ENCODE measurements at places on chromosomes 3 and 15. TPM values are rescaled to one million over a fixed set of nuclear protein-coding genes. Genes with fewer than 3 reads are reported as not detected.
A peak's percentile ranks its signal among the peaks of the same experiment; 100 is the strongest.

GRCh38 chr15:67146234-67146633, 80.8 kb downstream of the SMAD3 start:
- no peak for DNase-seq

DNA sequence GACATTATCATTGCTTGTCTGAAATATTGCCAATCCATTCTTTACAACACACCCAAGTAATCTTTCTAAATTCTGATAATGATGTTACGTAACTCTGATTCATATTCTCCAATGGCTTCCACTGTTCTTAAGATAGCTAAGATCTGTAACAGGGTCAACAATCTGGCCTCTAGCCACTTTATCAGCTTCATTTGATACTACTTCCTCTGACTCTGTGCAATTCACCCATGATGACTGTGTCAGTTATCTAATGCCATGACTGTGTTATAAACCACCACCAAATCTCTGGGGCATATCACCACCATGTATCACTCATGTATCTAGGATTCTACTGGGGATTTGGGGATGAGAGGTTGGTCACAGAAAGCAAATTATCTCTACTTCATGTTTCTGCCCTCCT, 44.0 kb downstream of the CD200 start:
- DNase-seq: peak; percentile 35

GRCh38 chr3:71978150-71978721, 193.3 kb upstream of the PROK2 start:
- DNase-seq: no peak

ACTRT3 gene
- not detected for polyA plus RNA-seq

TEX55 gene
- not detected for polyA plus RNA-seq

DNA sequence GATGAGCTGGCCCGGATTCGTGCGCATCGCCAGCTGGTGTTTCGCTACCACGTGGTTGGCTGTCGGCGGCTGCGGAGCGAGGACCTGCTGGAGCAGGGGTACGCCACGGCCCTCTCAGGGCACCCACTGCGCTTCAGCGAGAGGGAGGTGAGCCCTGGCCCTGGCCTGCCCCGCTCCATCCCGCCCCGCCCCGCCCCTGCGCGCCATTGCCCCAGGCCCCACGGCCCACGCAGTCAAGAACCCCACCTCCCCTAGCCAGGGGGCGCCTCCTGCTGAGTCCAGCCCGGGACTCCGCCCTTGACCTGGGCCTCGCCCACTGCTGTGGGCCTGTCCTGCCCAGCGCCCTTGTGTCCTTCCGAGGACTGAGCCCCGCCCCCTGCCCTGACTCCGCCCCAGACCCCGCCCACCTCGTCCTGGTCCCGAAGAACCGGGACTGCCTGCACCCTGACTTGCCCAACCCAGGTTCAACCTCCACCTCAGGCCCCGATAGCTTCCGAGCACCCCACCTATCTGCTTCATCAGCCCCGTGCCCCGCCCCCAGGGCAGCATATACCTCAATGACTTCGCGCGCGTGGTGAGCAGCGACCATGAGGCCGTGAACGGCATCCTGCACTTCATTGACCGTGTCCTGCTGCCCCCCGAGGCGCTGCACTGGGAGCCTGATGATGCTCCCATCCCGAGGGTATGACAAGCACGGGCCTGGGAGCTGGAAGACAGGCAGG, 14.8 kb downstream of the NT5DC2 start:
- DNase-seq: no peak

DNA sequence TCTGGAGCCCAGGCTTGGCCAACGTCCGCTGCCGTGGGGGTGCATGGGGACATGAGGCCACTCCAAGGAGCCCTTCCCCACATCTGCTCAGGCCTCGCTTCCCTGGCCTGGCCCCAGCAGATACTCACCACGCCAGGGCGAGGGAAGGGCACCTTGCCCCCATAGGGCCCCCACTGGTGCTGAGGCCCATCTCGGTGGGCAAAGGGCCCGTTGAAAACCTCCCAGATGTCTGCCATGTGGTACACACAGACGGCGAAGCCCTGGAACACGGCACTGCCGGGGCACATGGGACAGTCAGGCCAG, 4.7 kb downstream of the SEMA3G start:
- no peak for DNase-seq

GRCh38 chr3:13161021-13161759, 88.0 kb upstream of the IQSEC1 start:
- DNase-seq: no peak

DNA sequence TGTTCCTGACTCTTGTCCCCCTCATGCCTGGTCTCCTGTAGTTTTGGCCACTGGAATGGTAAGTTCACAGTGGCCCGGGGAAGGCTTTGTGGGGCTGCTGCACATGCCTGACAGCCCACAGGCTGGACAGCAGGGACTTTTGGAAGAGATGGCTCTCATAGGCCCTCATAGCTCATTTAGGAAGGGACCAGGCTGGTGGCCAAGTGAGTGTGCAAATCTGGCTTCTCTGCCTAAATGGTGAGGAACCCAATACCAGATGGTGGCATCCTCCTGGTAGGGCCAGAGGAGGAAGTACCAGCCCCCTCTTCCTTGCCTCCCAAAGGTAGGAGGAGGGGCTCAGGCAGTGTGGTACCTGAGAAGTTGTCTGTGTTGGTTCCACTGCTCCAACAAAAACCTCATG, 25.6 kb downstream of the ALPK3 start:
- DNase-seq: no peak

DNA sequence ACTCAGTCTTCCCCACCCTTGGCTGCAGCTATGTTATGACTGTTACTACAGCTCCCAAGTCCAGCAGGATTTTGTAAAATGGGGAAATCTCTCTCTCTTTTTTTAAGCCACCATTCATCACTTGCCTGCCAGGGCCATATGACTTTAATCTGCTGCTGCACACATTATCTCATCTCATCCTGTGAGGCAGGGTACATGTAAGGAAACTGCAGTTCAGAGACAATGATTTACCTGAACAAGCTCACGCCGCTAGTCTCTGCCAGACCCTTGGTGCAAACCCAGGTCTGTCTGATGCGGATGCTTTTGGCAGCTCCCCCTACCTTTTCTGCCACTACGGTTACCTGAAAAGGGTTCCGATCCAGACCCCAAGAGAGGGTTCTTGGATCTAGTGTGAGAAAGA, 78.3 kb downstream of the CHRNA7 start:
- no peak for DNase-seq

- no peak for DNase-seq
These were observed 38.4 kb downstream of the RFX7 start for GRCh38 chr15:56205061-56205876.

GRCh38 chr3:55471522-55472280, 15.4 kb downstream of the WNT5A start:
- DNase-seq: no peak

CAMKV gene
- polyA plus RNA-seq: 0.10 TPM

SLC28A1 gene
- not detected for polyA plus RNA-seq

- DNase-seq: no peak
These were observed 832 bp upstream of the CACNA1D start for GRCh38 chr3:53493595-53493962.

- no peak for DNase-seq
These were observed 179.3 kb upstream of the CHRM5 start for GRCh38 chr15:33788906-33789540.

DNA sequence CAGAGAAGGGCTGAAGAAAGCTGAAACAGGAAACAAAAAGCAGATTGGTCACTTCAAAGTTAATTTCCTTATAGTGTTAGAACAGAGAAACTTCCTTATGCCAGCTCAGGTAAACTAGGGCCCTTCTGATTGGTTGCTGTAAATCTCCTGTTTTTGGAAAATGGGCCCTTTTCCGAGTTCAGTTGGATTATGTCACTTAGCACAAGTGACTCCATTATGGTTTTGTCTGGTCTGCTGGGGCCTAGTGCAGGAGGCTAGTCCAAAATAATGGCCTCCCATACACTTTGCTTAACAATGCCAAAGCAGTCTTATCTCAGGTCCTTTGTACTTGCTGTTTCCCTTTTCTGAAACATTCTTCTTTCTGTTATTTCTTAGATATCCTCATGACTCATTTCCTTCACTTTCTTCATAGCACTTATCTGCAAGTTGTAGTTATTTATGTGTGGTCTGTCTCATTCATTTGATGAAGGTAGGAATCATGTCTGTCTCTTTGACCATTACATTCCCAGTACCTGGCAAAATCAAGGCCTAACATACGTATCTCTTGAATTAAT, 7.7 kb upstream of the DCP1A start:
- DNase-seq: peak; percentile 11

CLRN1 gene
- polyA plus RNA-seq: not detected

DNA sequence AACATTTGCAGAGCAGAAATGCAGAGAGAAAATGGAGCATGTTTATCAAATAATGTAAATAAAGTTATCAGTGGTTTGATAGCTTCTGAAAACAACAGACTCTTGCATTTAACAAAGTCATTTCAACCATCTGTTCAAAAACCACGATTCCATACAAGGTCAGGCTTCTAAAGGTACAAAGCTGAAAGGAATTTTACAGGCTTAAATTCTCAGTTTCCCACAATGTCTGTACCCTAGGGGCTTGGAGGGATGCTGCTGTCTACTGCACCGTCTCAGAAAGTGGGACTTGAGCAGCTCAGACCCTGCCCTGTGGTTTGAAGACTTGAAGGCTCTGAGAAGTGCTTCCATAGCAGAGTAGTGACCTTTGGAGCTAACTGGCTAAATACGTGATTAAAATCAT, 30.4 kb upstream of the TM4SF1 start:
- no peak for DNase-seq

LTF gene
- polyA plus RNA-seq: not detected

DNA sequence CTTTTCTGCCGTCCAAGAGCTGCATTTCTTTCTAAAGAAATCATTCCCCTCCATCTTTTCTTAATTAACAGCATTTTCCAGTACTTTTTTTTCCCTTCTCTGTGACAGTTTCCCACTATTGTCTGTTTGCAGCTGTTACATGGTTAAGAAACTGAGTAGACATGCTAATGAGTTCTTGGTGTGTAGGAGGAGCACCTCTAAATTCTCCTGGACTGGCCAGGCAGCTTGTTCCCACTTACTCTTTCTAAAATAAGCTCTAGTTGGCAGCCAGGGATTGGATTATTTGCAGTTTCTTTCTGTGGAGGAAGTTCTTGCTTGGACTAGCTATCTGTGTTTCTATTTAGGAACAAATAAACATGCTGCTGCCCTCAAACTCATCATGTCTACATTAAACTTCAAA, 235.1 kb upstream of the GAP43 start:
- no peak for DNase-seq

- DNase-seq: no peak
These were observed 919.0 kb upstream of the ALCAM start for GRCh38 chr3:104447681-104448080.

DNA sequence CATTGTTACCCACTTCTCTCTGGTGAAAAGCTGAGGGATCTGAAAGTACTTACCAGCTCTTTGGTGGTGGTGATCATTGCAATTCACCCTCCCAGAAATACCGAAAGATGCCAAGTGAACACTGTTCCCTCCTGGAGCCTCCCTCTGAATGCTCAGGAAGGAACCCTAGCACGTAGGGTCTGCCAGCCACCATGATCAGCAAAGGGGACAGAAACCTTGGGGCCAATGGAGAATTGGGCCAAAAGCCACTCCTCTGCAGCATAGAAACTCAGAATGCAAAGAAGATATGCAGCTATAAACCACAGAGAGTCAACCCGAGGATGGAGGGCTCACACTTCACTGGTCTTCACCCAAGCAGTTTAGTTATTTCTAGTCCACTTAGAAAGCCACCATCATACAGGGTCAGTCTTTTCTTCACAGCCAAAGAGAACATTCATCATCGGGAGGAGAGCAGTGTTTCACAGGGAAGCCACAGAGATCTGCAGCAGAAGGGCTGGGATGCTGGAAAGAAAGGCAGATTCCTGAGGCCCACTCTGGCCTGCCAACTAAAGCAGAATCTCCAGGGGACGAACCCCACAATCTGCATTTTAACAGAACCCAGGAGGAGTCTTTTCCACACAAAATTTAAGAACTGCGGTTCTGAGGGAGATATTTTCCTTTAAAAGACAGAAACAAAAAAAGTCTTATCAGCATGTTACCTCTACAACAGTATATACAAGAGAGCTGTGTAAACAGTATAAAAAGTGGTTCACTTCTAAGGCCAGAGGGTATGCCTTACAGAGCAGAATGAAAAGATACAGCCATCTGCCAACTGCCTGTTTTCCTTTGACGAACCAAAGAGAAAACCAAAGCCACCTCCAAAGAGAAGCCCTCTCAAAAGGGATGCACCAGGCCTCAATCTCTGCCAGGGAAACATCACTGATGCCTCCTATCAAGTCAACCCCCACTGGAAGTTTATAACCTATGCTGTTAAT, 11.3 kb downstream of the TBC1D2B start:
- no peak for DNase-seq

TRIM71 gene
- 0.18 TPM for polyA plus RNA-seq

CP gene
- not detected for polyA plus RNA-seq

DNA sequence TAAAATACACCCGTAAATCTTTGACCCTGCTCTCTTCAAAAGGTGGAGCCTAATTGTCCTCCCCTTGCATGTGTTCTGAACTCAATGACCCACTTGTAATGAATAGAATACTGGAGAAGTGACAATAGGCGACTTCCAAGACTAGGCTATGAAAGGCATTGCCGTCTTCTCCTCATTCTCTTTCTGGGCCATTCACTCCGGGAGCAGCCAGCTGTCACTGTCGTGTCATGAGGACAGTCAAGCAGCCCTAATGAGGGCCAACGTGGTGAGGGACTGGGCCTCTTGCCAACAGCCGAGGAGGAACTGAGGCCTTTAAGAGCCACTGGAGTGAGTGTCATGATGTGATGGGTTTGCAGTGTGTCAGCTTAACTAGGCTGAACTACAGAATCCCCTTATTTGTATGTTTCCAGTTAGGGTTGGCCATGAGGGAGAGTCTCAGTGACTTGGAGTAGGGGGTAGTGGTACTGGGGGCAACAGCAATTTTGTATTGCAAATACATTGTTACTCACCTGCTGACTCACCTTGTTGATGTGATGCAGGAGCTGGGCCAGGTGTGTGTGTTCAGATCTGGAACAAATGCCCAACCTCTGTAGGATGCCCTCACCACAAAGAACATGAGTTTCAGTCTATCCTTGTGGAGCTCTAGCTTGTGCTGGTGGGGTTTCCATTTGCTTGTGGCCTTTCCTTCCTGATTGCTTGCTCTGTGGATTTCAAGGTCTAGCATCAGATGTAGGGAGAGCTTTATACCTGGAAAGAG, 188.5 kb upstream of the PROK2 start:
- peak; percentile 71 for DNase-seq

SERPINI2 gene
- not detected for polyA plus RNA-seq

CD96 gene
- 0.97 TPM for polyA plus RNA-seq

CIB2 gene
- 0.75 TPM for polyA plus RNA-seq

DNA sequence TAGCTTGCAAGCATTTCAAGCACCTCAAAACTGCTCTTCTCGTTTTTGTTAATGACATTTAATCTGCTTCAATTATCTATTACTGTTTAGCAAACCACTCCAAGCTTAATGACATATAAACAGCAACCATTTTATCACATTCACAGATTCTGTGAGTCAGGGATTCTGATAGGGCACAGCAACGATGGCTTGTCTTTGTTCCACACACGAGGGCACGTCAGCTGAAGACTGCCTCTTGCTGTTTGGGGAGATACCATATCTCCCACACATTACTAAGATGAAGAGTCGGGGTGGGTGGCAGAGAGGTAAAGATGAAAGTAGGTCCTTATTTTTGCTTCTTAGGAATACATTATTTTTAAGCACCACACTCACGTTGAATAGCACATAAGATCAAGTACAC, 19.3 kb downstream of the CPOX start:
- no peak for DNase-seq

GRCh38 chr15:79923079-79923514, 26.3 kb upstream of the MTHFS start:
- peak; percentile 55 for DNase-seq

Data from CD14-positive monocyte (primary cell).